Effector CD8-positive, alpha-beta T cell (primary cell): ENCODE measurements at places on chromosomes 5 and 9.

DNA sequence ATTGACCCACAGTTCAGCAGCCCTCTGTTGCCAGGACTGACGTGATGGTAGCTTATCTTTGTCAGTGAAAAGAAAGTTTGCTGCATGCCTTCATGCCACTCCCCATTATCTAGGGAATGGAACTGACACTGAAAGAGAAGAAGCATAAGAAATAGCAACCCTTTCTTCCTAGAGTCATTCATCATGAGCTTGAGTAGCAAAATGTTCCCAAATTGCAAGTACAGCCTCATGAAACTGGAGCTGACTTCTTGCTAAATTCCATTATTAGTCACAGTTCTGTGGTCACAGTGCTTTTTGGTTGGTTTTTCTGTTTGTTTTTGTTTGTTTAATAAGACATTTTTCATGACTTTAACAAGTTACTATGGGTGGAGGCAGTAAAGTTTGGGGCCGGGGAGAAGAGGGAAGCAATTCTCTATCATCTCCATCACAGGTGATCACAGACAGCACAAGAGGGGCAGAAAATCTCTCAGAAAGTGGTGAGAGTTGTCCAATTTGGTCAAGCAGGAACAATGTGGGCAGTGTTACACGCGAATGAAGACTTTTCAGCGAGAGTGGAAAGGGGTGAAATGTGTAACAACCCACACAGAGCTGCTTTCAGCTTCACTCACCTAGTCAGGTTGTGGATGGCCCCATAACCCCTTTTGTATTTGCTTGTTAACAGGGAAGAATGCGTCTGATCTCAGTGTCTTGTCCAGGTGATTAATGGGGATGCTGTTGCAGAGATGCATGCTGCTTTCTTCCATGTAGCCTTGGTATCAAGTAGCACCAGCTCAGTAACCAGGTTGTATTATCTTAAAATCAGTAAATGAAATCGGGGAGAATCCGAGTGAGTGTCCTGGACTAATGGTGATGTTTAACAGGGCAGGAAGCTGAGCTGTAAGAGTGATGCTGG is 440.4 kb downstream of the DMRT2 start:
- no peak for DNase-seq

DNA sequence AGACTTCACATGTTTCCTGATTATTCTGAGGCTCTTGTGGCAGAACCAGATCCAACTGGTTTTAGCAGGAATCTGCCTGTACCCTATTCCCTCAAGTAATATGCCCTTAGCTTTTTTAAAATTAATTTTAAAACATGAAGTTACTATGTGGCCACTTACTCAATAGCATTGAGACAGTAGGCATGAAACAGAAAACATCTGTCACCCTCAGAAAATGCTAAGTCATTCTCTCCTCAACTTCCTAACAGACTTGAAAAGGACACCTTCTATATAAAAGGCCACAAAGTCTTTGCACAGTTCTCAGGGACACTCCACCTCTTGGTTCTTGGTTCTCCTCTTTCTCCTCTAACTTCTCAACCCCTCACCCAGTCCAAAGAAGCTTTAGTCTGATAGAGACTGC is 277.8 kb downstream of the RAB3C start:
- DNase-seq, result no peak

GRCh38 chr5:168598639-168599038 is 19.5 kb upstream of the PANK3 start:
- no peak for DNase-seq

GRCh38 chr5:117893211-117893610 is 1095.1 kb downstream of the DTWD2 start:
- DNase-seq, result no peak

DNA sequence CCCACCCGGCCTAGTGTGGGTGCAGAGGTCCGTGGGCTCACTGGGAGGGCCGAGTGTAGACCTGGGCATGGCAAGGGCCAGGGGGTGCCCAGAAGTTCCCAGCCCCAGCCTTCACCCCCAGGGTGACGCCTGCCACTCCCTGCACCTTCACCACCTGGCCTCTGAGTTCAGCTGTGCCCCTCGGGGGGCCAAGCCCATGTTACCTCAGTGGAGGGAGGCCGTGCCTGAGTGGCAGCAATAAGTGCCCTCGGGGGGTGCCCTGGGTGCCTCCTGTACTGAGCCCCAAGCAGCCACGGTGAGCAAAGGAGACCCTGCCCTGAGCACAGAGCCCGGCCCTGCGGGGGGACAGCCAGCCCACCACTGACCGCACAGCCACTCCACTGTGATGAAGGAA is 10.3 kb upstream of the FCN2 start:
- no peak for DNase-seq

GRCh38 chr5:73061593-73061992 is 58.8 kb upstream of the TMEM171 start:
- DNase-seq, result no peak

- DNase-seq, result no peak
Measured at GRCh38 chr5:77328930-77329647, 118.6 kb downstream of the PDE8B start.

- no peak for DNase-seq
Measured at GRCh38 chr5:168676501-168676900, 97.3 kb upstream of the PANK3 start.

DNA sequence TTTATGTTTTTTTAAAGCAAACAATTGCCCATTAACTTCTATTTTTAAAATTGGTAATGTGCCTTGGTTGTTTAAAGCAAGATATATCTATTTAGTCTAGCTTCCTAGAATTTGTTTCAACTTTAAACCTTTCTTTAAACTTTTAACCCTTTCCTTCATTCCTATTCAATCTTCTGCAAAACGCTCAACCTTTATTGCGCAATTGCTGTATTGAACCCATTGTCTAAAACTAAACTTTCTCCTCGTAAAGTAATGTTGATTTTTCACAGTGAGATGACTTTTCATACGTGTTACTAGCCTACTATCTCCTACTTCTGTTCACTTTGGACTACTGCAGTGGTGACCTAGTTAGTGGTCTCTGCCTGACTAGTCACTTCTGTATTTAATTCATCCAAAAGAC is 63.3 kb downstream of the SMC5 start:
- no peak for DNase-seq

DNA sequence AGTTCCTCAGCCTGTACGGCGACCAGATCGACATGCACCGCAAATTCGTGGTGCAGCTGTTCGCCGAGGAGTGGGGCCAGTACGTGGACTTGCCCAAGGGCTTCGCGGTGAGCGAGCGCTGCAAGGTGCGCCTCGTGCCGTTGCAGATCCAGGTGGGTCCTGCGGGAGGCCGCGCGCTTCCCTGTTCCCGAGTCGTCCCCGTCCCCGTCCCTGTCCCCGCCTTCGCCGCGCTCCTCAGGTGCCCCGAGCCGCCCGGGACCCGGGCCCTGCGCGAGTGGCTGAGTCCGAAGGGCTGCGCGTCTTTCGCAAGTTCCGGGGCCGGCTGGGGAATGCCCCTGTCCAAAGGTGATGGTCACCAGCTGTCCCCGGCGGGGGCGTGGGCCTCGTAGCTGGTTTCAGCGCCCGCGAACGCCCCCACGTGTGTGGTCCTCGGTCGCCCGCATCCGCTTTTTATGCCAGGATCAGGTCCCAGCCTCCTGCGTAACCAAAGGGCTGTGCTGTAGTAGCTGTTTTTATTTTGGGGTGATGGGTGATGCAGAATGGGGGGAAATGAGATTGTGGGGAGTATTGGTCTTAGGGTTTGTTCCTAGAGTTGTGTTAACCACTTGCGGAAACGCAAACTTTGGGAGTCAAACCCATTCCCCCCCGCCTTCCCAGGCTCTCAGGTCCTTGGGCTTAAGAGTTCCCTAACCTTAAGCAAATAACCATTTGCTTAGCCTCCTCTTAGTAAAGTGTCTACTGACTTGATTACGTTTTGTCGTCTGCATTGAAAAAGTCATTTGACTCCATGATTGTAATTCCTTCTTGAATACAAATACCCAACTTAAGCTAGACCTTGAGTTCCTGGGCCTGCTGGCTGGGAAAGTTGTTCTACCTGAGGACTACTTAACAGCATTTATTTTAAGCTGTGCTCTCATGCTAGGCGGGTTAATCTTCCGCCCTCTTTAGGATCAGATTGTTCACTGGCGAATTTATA is 663 bp downstream of the ISOC1 start:
- DNase-seq, result peak; percentile 37

- peak; percentile 62 for DNase-seq
Measured at GRCh38 chr5:134100283-134101091, 14.0 kb upstream of the TCF7 start.

DNA sequence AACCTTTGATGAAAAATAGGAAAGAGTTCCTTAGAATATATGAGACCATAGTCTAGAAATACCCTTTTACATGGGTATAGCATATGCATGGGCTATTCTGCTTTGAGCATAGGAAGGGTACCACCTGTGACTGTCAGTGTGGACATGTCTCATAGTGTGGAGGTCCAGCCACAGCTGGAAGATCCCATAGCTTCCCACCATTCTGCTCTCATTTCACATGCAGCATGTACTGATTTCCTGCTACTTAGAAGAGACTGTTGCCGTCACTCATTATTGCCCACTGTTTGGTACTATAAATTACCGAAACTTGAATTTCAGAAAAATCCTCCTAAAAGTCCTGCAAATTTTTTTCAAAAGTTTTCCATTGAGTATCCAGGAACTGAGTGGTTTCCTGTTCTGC is 477.8 kb upstream of the DAB2 start:
- no peak for DNase-seq

DNA sequence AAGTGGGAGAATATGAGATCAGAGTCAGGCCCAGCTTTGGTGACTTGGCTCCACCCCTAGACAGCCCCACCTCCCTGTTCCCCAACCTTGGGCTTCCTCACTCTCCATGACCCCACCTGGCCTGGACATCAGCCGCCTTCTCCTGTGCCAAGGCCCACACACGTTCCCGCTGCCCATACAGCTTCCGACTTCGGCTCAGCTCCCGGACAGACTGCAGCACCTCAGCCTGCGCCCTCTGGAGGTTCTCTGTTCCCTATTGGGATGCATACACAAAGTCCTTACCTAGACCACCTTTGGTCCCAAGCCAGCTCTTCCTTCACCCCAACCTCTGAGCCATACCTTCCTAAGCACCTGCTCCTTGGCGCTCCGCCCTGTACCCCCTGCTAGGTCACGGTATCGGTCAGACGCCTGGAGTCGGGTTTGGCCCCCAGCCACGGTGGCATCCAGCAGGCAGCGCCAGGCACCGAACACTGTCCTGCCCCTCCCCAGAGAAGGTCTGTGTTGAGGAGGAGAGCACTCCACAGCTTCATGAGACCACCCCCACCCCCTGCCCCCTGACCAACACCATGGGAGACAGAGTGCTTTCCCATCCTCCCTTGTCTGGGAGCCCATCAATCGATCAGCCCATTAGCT is 2.0 kb downstream of the FCHSD1 start:
- DNase-seq, result no peak

DNA sequence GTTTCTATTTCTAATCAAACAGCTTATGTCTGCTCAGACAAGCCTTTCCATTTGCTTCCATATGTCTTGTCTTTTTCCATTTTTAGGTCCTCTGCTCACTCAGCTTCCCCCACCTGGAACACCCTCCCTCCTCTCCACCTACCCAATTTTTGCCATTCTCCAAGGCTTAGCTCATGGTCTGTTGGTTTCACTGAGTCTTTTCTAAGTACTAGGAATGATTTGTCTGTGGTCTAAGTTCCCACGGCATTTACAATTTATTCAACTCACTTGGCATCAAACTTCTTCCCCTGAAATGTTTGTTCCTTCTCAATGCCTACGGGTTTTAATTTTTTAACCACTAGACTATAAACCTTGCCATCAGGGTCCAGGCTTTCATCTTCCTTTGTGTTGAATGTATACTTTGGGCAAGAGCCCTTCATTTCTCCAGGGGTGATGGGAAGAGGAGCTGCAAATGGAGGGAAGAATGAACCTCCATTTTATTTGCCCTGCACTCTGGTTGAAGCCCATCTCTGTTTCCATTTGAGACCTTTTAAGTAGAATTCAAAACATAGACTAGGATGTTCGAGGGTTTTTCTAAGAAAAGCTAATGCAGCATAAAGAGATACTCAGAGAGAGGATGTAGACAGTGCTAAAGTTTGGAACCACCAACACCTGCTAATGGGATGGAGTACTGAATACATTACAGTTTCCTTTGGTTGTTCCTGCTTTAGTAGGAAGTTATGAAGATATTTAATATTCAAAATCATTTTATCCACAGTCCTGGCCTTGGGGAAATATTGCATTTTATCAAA is 104.0 kb downstream of the PTTG1 start:
- DNase-seq, result no peak

GRCh38 chr9:34591248-34591916 is 1.9 kb upstream of the CNTFR start:
- peak; percentile 63 for DNase-seq

- DNase-seq, result no peak
Measured at GRCh38 chr9:135402739-135403695, 76.6 kb upstream of the PPP1R26 start.
